CD4-positive, alpha-beta T cell treated with Interleukin-4 for 4 hours (primary cell): ENCODE measurements at places on chromosomes 16 and 17.

- DNase-seq = peak; percentile 55
Observed at GRCh38 chr17:2087597-2088211, 32.8 kb downstream of the HIC1 start.

GRCh38 chr17:50468304-50469207, at the start of gene CHAD:
TSS of gene CHAD (minus strand) at chr17:50468880. CDS start at chr17:50468813, 67 bp downstream.
- no peak for DNase-seq

- no peak for DNase-seq
Observed at GRCh38 chr17:42472709-42473521, 14.2 kb downstream of the ATP6V0A1 start.

DNA sequence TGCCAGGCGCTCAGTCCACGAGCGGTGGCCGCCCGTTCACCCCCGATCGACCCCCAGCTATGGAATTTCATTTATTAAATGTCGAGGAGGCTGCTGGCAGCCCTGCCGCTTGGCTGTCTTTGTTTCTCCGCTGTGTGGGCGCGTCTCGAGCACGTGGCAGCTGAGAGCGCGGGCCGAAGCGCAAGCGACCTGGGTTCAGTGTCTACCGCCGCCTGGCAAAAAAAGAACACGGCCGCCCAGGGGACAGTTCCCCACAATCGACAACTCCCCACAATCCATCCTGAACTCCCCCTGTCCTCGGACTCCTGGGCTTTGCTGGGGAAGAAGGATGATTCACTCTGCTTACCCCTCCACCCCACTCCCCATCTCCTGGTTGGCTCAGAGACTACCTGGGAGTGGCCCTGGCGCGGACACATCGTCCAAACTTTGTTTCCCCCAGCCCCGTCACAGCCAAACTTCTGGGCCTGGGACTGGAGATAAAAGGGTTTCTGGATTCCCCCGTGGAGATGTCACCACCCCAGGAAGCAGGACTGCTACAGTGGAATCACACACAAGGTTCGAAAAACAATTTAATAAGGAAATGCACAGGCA, 1.7 kb upstream of the ANKRD13B start:
- DNase-seq = no peak

- no peak for DNase-seq
Observed at GRCh38 chr17:19654896-19655295, 6.3 kb downstream of the ALDH3A2 start.

DNA sequence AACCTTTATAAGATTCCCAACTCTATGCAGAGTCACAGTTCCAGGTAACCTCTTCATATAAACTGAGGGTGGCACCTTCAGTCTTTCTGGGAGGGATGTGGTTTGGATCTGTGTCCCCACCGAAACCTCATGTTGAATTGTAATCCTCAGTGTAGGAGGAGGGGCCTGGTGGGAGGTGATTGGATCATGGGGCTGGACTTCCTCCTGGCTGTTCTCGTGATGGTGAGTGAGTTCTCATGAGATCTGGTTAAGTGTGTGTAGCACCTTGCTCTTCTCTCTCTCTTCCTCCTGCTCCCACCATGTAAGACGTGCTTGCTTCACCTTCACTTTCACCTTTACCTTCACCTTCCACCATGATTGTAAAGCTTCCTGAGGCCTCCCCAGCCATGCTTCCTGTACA, 30.5 kb downstream of the HS3ST2 start:
- no peak for DNase-seq

DNA sequence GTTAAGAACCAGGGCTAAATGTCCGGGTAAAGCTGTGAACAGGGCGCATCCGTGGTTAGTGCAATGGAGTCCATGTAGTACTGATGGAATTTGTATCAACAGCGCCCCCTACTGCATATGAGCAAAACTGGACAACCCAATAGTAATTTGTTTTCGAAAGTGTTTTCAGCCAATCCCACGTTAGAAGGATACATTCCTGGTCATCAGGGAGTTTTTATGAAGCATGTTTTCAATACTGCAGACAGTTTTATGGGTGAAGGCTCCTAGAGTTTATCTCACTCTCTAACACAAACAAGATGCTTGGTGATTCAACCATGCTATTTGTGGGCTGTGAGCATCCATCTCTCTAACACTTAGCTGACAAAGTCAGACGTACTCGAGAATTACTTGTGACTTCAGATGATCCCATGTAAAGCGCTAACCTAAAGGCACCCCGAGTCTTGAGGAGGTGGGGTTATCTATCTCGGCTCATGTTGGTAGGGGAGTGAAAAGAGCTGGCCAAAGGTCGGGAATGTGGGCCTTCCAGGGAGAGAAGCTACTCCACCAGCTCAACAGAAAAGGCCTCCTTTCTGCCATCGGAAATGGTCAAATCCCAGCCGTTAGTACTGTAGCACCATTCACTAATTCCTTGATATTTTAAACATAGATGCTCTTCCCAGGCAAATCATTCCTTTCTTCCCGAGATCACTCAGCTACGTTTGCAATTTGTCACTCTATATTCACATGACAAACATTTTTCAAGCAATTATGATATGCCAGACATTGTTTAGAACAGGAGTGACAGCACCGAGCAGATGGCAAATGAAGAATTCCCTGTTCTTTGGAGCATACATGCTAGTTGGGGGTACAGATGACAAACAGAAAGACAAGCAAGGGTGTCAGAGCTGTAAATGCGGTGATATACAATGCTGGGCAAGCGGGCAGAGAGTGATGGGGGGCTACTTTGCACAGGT, 46.9 kb upstream of the HNF1B start:
- DNase-seq = peak; percentile 51

GRCh38 chr17:33125552-33125950, 133.9 kb downstream of the SPACA3 start:
- no peak for DNase-seq

DNA sequence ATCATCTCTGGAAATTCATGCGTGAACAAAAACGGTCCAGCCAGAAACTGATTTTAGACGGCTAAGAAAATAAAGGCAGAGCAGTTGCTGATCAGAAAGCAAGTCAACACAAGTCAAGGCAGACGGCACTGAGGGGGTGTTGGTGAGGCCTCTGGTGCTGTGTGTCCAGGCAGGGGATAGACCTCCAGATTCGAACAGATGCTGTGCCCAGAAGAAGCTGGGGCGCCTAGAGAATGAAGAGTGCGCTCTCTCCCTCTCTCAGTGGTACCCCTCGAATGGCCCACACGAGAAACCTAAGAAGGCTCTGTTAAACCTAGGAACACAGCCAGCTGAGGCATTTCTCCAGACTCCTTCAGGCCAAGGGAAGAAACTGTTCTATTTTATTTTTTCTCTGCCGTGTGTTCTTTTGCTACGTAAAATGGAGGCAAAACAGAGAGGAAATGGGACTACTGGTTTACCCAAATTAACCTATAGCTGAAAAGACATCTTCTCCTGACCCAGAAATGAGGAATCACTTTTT, 178.3 kb downstream of the PMP22 start:
- no peak for DNase-seq

DNA sequence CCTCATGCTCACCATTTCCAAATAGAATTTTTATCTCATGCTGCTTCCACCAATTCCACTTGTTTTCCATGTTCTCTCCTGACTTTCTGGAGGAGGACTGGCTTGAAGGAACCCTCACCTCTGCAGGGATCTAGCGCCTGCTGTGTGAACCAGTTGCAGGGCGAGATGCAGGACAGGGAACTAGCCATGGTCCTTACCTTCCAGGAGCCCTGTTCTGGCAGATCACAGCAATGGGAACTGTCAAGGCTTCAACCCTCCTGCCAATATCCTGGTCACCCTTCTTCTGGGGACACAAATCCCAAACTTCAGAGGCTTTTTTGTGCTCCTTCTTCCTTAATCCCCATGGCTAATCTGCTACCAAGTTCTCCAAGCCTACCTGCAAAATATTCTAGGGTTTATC, 60.4 kb upstream of the MMP2 start:
- DNase-seq = no peak

- no peak for DNase-seq
Observed at GRCh38 chr16:20865420-20866131, 34.6 kb downstream of the DCUN1D3 start.

DNA sequence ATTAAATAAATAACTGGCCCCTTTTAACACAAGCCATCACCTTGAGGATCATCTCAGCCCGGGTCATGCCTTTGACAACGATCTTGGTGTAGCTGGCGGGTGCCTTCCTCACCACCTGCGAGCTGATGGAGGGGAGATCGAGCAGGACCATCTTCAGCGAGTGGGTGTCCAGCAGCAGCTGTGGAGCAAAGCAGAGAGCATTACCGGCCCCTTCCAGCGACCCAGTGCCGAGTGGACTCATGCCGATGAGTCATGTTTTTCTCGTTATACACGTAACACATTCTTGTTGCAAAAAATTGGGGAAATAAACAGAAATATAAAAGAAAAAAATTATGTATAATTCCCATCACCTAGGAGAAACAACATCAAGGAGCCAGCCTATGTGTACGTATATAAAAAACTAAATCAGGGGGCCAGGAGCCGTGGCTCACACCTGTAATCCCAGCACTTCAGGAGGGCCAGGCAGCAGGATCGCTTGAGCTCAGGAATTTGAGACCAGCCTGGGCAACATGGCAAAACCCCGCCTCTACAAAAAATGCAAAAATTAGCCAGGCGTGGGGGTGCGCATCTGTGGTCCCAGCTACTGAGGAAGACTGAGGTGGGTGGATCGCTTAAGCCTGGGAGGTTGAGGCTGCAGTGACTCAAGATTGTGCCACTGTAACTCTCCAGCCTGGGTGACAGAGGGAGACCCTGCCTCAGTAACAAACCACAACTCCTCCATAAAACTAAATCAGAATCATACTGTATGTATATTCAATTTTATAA, 169.1 kb upstream of the RPH3AL start:
- DNase-seq = no peak

GRCh38 chr17:18160128-18160856, 23.3 kb upstream of the ALKBH5 start:
- no peak for DNase-seq

GRCh38 chr16:57358527-57359095, at the start of gene CCL22:
TSS of gene CCL22 (plus strand) at chr16:57358783. CDS start at chr16:57358817, 34 bp downstream.
- no peak for DNase-seq

DNA sequence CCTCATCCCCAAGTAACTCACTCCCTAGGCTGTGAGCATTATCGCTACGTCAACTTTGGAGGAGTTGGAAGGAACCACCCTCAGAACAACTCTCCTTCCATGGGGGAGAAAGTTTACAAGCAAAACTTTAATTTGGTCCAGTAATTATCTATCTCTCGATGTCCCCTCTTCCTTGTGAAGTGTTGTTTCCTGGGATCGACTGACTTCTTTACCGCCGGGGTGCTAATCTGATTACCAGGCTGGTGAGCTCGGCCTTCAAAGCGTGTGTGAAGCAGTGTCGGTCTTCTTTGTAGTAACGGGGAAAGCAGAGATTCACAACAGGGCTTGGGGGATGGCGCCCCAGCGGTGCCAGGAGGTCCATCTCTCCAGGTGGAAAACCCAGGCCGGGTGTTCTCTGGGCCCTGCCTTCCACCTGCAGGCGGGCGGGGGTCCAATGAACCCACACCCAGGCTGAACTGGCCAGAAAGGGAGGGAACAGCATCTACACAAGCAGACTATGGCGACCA, 14.5 kb upstream of the FOXF1 start:
- DNase-seq = no peak

DNA sequence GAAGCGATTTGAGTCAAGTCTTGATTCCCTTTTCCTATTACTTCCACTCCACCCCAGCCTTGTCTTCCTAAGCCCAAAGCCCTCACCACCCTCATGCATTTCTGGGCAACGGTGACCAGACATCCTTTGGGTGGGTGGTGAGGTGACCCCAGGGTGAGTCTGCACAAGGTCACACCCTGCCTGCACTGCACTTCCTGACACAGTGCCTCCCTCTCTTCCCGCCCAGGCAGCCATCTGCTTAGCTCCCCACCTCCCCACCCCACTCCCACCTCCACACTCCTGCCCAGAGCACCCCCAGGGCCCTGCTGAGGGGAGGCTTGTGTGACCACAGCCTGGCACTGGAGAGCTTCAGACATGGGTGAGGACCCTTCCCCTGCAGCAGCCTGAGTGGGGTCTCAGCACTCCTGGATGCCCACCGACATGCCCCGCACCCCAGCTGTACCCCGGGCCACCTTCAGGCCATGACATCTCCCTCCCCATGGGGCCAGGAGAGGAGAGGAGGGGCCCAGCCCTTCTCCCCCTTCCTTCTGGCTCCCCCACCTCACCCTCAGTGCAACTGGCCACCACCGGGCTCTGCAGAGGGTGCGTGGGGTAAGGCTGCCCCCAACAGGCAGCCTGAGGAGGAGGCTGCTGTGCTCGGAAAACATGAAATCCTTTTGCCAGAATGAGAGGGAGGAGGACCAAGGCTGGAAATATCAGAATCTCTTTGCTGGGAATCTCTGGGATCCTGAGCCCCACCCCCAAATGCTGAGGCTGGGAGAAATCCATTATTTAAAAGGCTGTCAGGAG, 68.6 kb downstream of the CCT6B start:
- no peak for DNase-seq

- DNase-seq = no peak
Observed at GRCh38 chr17:55690105-55690508, 32.6 kb downstream of the TMEM100 start.

DNA sequence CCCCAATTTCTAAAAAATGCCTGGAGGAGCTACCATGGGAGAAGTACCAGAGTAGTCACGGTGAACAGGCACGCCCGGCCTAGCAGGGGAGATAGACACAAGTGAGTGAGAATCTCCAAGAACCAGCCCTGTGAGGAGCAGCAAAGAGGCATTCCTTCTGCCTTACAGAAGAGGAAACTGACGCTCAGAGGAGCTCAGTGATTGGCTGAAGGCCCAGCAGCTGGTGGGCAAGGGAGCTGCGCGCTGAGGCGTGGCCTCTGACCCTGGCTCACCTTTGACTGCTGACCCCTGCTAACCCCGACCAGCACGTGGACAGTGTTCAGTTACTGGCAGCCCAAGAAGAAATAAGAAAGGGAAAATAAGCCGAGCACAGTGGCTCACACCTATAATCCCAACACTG, 1.8 kb downstream of the C16orf96 start:
- no peak for DNase-seq

- DNase-seq = no peak
Observed at GRCh38 chr17:9577373-9577709, 899 bp downstream of the CFAP52 start.

GRCh38 chr17:41959030-41959335, 7.6 kb upstream of the CNP start:
- DNase-seq = no peak

- no peak for DNase-seq
Observed at GRCh38 chr17:676060-676700, 38.5 kb downstream of the VPS53 start.

DNA sequence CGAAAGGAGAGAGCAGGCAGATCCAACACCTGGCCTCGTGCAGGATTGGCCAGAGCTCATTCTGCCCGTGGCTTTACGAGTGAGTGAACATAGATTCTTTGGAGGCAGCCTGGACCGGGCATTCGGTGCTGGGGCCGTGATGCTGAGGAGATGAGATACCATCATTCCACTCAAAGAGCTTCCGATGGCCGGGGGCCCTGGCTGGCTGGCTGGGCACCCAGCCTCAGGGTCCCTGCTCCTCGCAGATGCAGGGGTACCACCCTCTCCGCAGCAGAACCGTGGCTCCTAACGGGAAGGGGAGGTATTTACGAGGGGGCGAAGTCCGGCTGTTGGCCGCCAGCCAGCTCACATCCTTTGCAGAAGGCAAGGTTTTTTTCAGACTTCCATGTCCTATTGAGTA, 66.1 kb upstream of the FOXF1 start:
- DNase-seq = no peak

GRCh38 chr17:8955021-8955959, 10.2 kb downstream of the PIK3R5 start:
- DNase-seq = no peak

- no peak for DNase-seq
Observed at GRCh38 chr16:53061256-53061655, 6.5 kb downstream of the CHD9 start.

GRCh38 chr16:31186176-31186575, 6.2 kb downstream of the FUS start:
- DNase-seq = no peak
